ENCODE measurements at places on chromosomes 7 and 10. TPM values are rescaled to one million over a fixed set of nuclear protein-coding genes. Genes with fewer than 3 reads are reported as not detected.

- H3K36me3 ChIP-seq = no peaks in the 10 kb centered on the region
- no peak for DNase-seq
- no peaks in the 10 kb centered on the region for H3K27me3 ChIP-seq
- peaks cover 3% of the 10 kb centered on the region for H3K4me1 ChIP-seq
- H3K4me3 ChIP-seq = peak overlapping the region; percentile 4
Measured at GRCh38 chr7:89002981-89003956, 207.7 kb upstream of the TEX47 start.

DNA sequence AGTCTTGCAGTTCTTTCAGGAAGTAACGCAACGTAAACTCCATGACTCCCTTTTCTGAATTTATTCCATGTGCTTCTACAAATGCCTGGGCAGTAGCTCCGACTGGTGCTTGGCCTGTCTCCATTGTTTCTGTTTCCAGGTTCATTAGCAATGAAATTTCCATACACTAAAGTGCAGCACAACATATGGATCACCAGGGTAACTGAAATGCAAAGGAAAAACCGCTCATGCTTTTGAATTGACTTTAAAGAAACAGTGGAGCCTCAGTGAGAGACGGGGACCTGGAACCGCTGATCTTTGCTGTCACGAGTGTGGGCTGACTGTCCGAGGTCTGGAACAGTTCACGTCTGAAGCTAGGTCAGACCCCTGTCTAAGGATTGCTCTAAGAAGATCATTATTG, 126.5 kb upstream of the IGFBP3 start:
- H3K4me3 ChIP-seq = no peak overlapping the region
- H3K27me3 ChIP-seq = no peaks in the 10 kb centered on the region
- H3K4me1 ChIP-seq = no peaks in the 10 kb centered on the region
- DNase-seq = no peak
- H3K27ac ChIP-seq = no peak overlapping the region
- H3K36me3 ChIP-seq = no peaks in the 10 kb centered on the region

The HIF1AN gene
- 73.8 TPM for total RNA-seq

GRCh38 chr7:90980545-90980944, 283.7 kb upstream of the FZD1 start:
- peaks cover 22% of the 10 kb centered on the region for H3K36me3 ChIP-seq
- H3K27ac ChIP-seq = no peak overlapping the region
- H3K4me1 ChIP-seq = no peaks in the 10 kb centered on the region
- H3K27me3 ChIP-seq = no peaks in the 10 kb centered on the region
- H3K4me3 ChIP-seq = no peak overlapping the region
- no peak for DNase-seq

GRCh38 chr7:33807779-33808482, 97.4 kb upstream of the BMPER start:
- no peaks in the 10 kb centered on the region for H3K27me3 ChIP-seq
- no peaks in the 10 kb centered on the region for H3K4me1 ChIP-seq
- no peak for DNase-seq
- H3K4me3 ChIP-seq = no peak overlapping the region

DNA sequence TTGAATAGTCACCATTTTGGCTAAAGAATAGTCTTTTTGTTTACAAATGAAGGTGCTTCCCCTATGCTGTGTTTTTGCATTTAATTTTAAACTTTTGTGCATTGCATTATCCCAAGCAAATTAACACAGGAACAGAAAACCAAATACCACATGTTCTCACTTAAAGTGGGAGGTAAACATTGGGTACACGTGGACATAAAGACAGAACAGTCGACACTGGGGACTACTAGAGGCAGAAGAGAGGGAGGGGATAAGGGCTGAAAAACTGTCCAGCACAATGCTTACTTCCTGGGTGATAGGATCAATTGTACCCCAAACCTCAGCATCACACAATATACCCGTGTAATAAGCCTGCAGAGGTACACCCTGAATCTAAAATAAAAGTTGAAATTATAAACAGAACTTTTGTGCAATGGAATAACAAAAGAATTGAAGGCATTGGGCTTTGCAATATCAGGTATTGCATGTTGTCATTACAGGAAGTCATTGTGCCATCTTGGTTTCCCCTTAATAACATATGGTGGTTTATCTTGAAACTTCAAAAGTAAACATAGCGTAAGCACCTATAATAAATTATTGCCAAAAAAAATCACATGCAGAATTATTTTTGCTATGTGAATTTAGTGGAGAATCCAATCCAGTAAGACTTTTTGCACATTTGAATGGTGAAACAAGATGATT, 16.1 kb downstream of the ADD3 start:
- no peaks in the 10 kb centered on the region for H3K27me3 ChIP-seq
- H3K36me3 ChIP-seq = peaks cover 3% of the 10 kb centered on the region
- H3K4me1 ChIP-seq = peaks cover 19% of the 10 kb centered on the region
- H3K27ac ChIP-seq = no peak overlapping the region
- no peak for DNase-seq
- H3K4me3 ChIP-seq = no peak overlapping the region

The PLXNA4 gene
- not detected for total RNA-seq

The GBF1 gene
- 41.2 TPM for total RNA-seq

GRCh38 chr7:142668495-142668894, 80.8 kb upstream of the PRSS1 start:
- H3K36me3 ChIP-seq = no peaks in the 10 kb centered on the region
- H3K27ac ChIP-seq = no peak overlapping the region
- no peaks in the 10 kb centered on the region for H3K27me3 ChIP-seq
- H3K4me1 ChIP-seq = peaks cover 37% of the 10 kb centered on the region

- H3K4me1 ChIP-seq = peaks cover 36% of the 10 kb centered on the region
- H3K36me3 ChIP-seq = no peaks in the 10 kb centered on the region
- no peak for DNase-seq
- H3K27me3 ChIP-seq = no peaks in the 10 kb centered on the region
- H3K4me3 ChIP-seq = no peak overlapping the region
Measured at GRCh38 chr10:124042656-124043309, 50.6 kb downstream of the CHST15 start.

- H3K36me3 ChIP-seq = no peaks in the 10 kb centered on the region
- H3K4me3 ChIP-seq = no peak overlapping the region
- no peak for DNase-seq
Measured at GRCh38 chr7:17913250-17913649, 27.0 kb downstream of the SNX13 start.

GRCh38 chr10:95767884-95768556, 12.1 kb downstream of the ENTPD1 start:
- H3K27ac ChIP-seq = peak overlapping the region; percentile 72
- DNase-seq = peak; percentile 73
- H3K4me3 ChIP-seq = peak overlapping the region; percentile 18
